ENCODE measurements at places on chromosomes 6 and 20.
A peak's percentile ranks its signal among the peaks of the same experiment; 100 is the strongest.

DNA sequence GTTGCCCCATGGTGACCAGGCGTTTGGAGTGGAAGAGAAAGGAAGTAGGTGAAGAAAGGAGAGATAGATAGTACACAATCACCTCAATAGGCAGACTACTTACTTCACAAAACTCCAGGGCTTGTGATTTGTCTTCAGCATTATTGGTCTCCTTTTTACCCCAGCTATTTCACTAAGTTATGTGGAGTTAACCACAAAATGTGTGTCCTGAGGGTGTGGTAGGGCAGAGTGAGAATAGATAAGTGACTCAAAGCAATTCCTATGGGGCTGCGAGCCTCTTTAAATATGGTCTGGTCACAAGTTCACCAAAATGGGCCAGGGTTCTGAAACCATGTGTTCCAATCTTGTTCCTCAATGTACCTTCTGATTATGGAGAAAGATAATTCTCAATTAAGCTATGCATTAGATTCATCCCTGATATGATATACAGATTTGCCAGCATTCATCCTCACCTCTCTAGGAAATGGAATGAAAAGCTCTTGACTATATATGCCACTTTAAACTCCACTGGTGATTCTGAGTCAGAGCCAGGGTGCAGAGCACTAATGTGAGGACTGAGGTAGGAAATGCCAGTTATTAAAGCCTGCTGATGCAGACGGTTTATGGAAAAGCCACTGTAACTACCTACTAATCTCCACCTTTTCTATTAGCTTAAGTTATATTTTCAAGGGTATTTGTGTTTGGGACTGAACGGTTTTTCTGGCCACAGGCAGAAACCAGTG lies 310.6 kb upstream of the MANEA start:
- no peak for DNase-seq

DNA sequence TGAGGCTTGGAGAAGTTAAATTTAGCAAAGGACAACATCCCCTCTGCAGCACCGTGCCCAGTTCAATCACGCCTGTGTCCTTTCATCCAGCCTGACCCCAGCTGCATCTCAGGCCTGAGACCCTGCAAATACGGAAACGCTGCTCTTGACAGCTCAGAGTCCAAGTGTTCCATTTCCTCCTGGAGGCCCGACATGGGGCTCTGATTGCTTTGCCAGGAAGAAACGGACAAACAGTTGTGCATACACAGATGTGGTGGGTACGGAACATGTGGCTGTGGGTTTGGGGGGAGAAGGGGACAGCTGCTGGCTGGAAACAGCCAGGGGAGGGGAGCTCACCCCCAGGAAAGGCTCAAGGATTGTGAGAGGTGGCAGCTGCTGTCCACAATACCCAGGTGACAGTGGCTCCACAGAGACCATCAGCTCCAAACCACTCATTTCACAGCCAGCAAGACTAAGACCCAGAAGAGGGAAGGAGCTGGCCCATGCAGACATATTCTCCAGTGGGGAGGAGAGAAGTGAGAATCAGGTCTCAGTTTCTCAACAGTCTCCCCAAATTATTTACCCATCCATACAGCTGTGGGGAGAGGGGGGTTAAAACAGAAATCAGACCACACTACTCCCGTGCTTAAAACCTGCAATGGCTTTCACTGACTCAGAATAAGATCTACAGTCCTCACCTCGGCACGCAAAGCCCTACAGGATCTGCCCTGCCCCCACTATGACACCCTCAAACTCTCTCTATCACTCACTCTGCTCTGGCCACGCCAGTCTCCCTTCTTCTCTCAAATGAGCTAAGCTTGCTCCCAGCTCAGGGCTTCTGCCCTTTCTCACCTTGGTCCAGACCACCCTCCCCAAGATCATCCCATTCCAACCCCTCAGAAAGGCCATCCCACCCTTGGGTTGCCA lies 89.1 kb downstream of the PREX1 start:
- DNase-seq: peak; percentile 83

DNA sequence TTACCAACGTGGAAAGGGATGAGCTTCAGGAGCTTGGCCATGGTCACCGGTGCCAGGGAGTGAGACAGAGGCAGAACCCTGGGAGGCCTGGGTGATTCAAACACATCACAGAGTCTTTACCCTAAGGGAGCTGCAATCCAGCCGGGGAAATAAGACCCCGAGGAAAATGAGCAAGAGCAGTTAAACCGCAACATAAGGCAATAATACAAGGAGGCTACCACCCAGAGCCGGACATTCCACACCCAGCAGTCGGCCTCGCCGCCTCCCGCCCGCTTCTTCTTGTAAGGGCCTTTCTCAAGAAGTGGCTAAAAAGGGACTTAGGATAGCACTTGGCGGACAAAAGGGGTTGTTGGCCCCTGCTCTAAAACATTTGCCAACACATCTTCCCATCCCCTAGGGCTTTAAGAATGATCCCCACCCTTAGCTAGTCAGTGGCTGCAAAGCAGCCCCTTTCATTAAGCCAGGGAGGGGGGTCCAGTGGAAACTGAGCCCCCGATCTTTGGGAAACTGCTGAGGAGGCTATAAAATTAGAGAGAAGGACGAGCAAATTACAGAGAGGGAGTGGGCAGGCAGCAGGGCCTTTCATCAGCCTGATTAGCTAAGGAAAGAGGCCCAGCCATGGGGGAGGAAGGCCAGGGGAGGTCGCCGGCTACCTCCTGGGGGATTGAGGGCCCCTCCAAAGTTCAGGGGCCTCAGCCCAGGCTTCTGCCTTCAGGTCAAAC lies 34.3 kb downstream of the SNX5 start:
- DNase-seq: no peak

GRCh38 chr6:18136260-18136659 lies 13.8 kb upstream of the NHLRC1 start:
- DNase-seq: no peak

- no peak for DNase-seq
Measured at GRCh38 chr6:108736832-108737231, 111.4 kb upstream of the ARMC2 start.

GRCh38 chr6:124530926-124531325 lies 431.3 kb upstream of the RNF217 start:
- DNase-seq: no peak

GRCh38 chr6:151349651-151350270 lies 41.6 kb downstream of the ZBTB2 start:
- DNase-seq: no peak

DNA sequence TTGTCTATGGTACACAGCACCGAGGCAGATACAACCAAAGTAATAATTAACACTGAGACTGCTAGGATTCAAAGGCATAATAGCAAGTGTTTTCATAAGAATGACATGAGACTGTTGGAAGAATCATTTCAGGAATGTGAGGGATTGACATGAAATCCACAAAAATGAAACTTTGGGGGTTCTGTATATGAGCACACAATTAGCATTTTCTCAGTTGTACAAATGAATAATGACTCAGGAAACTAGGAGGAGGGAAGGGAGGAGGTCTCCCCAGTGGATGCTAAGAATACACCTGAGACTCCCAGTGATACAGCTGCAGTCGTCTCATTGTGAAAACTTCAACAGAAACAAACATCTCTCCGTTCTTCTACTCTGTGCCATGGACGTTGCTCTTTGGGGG lies 428.4 kb upstream of the PLCB4 start:
- DNase-seq: no peak
